Activated CD4-positive, alpha-beta T cell treated with anti-CD3 and anti-CD28 coated beads, Interleukin-2, amount 50 U/mL, for 4 hours (primary cell): ENCODE measurements at places on chromosomes 7 and 10.

DNA sequence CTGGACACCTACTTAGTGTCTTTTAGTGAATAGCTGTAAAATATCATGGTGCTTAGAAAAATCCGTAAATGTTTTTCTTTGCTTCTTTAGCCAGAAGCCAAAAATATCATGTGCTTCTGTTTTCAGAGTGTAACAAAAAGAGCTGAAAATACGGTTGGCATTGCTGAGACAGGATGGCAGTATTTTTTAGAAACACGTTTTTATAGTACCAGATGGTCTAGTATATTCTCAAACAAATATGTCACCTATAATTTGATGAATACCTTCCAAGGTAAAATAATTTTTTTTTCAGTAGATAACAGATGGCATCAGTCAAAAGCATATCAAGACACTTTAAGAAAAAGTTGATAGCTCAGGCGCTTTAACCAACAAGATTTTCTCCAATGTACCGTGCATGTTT, 326.6 kb downstream of the PHF14 start:
- no peak for DNase-seq

GRCh38 chr10:117924820-117925219, 121.9 kb downstream of the RAB11FIP2 start:
- DNase-seq = no peak

GRCh38 chr7:38858259-38858884, 50.6 kb downstream of the VPS41 start:
- no peak for DNase-seq

DNA sequence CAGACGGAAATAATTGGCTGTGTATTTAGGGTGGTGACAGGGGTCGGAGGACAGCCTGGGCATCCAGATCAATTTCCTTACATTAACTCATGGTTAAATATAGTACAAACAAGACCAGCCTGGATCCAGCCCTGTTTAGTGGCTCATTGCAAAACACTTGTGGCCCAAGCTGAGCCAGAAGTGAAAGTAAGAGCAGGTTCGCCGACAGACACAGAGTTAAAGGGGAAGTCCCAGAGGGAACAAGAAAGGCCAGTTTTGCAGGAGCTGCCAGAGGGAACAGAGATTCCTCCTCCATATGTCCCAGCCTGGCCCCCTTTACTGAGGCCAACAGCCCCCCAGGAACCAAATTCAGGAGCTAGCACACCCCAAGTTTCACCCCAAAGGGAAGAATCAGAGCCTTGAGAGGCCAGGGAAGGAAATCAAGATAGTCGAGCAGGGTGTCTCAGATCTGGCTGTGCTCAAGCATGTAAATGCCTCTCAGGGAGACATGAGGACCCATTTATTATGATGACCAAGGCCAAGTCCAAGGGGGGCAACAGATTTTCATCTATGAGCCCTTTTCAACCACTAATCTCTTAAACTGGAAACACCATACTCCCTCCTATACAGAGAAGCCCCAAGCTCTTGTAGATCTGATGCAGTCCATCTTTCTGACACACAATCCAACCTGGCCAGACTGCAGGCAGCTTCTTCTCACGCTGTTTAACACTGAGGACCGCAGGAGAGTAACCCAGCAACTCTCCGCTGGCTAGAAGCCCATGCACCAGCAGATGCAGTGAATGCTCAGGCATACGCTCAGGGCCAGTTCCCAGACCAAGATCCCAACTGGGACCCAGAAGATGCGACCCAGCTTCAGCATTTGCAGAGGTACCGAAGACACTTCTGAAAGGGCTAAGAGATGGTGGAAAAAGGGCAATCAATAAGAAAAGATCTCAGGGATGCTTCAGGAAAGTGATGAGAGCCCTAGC, 15.9 kb upstream of the ADCK2 start:
- DNase-seq = peak; percentile 21

DNA sequence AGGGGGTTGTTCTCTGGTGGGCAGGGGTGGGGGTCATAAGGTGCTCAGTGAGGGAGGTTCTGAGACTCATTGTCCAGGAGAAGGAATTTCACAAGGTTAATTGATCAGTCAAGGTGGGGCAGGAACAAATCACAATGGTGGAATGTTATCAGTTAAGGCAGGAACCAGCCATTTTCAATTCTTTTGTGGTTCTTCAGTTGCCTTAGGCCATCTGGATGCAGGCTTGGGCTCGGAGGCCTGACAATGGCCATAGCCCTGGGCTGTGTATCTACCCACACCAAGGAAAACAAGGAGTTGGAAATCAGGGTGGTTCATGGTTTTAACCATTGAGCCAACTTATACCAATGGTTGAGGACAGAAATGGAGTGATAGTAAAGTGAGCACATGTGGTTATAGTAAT, 1221.8 kb downstream of the TYW1 start:
- DNase-seq = no peak

GRCh38 chr7:44286618-44287487, 38.5 kb downstream of the CAMK2B start:
- DNase-seq = no peak

DNA sequence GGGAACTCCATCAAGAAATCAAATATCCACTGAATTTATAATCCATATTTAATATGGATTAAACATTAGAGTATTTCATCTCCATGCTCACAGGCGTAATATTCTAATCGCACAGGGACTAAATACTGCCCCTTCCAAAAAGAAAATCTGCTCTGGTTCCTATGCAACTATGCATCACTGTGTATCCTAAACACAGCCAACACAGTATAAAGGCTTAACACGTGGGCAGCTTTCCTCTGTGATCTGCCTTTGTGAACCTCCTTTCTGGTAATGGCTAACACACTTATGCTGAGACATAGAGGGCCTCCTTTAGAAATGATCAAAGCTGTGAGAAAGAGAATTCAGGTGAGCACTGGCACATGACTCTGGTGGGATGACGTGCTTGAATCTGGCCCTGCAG, 110.2 kb downstream of the RAB11FIP2 start:
- no peak for DNase-seq

GRCh38 chr7:50807026-50807730, 24.5 kb upstream of the GRB10 start:
- no peak for DNase-seq

DNA sequence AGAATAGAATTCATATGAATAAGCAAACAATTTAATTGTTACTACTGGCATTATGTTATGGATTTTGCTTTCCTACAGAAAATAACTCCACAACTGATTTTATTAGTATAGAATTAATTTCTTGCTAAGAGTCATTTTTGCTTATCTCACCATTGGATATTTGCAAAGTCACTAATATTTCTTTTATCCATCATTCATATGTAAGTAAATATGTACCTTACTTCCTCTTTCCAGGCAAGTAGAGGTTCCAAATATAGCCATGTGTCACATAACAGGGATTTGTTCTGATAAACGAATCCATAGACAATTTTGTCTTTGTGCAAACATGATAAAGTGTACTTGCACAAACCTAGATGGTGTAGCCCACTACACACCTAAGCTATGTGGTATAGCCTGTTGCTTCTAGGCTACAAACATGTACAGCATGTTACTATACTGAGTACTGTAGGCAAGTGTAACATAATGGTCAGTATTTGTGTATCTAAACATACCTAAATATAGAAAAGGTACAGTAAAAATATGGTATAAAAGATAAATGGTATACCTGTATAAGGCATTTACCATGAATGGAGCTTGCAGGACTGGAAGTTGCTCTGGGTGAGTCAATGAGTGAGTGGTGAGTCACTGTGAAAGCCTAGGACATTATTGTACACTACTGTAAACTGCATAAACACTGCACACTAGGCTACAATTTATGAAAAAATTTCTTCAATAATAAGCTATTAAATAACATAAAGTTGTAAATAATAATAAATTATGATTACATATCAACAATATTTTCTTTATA, 18.3 kb downstream of the KLLN start:
- no peak for DNase-seq

- no peak for DNase-seq
Measured at GRCh38 chr10:29535012-29535777, 99.6 kb downstream of the SVIL start.

DNA sequence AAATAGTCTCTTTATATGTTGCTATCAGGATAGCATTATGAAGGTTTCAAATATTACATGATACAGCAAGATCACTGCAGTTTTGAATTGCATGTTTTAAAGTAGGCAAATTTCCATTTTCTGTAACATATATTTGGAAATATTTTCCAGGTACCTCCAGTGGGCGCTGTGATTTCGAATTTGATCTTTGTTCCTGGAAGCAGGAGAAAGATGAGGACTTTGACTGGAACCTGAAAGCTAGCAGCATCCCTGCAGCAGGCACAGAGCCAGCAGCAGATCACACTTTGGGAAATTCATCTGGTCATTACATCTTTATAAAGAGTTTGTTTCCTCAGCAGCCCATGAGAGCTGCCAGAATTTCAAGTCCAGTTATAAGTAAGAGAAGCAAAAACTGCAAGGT, 299.0 kb downstream of the MALRD1 start:
- DNase-seq = no peak

DNA sequence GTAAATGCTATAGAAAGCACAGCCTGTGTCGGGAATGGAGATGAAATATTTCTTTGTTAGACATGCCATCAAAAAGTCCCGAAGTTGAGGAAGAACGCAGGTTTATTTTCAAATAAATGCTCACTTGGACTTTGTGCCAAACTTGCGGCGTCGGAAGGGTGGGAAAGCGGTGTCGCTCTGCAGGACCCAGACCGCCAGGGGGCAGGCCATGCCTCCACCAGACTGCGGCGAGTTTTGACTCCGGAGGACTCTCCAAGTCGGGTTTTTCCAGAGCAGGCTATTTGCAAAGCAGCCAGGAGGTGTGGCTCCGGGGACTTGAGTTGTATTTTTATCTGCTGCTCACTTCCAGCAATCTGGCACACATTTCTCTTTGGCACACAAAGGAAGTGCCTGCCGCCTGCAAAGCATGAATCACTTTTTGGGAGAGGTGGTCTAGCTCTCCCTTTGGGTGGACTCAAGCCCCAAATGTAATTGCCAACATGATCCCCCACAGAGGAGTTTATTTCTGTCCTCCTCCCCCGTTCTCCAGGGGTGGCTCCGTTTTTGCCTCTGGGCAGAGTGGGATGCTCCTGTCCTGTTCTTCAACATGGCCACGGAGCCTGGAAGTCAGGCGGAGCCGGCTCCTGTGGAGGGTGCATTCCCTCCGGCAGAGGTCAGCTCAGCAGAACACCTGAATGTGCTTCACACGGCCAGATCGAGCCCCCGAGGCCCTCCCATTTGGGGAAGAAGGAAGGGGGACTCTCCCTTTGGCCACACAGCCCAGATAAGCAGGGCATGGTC, 82.3 kb upstream of the GPR26 start:
- no peak for DNase-seq

DNA sequence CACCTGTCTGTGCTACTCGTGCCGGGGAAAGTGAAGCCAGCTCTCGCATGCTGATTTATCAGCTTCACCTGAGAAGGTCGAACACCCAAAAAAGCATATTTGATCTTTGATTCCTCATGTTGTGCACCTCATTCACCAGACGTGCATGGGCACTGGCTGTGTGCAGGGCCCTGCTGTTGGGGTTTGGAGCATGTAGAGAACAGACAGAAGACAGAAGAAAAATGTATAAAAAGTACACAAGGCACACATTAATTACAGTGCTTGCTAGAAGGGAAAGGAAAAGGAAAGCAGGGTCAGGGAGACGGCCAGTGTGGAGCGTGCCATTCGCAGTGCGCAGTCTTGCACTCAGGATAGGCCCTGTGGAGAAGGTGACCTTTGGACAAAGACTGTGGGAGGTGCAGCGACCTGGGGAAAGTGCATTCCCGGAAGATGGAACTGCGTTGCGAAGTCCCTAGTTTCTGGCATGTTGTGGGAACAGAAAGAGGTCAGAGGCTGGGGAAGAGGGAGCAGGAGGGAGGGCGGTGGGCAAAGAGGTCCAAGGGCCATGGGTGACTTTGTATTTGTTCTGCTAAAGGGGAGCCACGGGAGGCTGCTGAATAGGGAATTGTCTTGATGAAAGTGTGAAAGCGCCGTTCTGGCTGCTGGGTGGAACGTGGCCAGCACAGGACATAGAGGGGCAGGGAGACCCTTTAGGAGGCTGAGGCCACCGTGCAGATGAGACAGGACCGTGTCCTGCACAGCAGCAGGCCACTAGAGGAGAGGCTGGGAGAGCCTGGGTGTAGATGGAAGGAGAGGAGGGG, 232.8 kb downstream of the GLRX3 start:
- DNase-seq = no peak

DNA sequence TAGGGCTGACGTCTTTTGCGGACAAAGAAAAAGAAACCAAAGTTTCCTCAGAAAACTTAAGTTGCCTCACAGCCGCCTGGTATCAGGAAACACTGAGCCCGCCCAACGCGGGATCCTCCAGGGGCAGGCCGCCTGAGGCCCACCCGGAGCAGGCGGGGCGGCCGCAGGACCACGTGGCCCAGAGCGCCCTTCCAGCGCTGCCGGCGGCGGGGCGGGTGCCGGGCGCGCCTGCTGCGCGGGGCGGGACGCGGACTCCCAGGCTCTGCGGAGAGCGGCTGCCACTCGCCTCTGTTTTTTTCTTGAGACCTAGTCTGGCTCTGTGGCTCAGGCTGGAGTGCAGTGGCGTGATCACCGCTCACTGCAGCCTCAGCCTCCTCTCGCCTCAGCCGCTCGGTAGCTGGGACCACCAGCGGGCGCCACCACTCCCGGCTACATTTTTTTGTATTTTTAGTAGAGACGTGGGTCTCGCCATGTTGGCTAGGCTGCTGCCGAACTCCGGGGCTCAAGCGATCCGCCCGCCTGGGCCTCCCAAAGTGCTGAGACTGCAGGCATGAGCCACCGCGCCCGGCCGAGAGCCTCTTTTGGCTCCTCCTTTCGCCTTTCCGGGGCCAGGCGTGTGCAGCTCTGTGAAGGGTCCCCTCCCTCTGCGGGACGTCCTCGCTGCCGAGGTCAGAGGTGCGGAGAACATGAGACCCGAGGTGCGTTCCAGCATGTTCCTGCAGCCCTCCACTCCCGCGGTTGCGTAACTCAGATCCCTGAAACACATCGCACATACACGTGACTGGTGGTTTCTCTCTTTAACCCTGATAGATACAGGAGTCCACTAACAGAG, 11.6 kb upstream of the HNRNPF start:
- DNase-seq = peak; percentile 75

DNA sequence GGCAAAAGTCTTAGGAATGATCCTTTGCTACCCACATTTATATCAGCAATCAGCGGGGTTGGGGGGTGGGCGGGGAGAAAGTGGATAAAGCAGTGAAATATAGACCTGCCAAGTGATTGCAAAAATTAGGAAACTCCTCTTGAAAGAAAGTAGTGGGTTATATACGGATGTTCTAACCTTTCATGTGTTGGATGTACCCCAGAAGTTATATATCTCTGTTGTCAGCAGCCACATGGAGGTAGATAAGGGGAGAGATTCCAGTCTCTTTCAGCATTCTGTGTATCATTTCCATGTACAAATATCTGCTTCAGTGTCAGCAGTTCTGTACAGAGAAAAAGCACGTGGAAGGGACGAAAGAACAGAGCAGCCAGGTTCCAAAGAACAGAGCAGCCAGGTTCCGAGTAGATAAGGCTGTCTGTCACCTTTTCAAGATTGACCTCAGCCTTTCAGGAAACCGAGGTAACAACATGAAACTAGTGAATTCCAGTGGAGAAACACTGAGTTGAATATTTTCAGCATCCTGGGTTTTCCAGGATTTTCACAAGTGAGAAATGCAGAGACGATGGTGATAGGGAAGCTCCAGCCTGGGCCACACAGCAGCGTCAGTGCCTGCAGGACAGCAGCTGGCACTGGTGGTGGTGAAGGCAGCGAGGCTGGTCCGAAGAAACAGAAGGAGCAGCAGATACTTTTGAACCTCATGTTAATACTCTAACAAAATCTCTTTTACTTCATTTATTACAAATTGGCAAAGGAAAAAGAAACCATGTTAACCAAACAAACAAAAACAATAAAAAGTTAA, 212.3 kb downstream of the C7orf25 start:
- DNase-seq = no peak

- peak; percentile 68 for DNase-seq
Measured at GRCh38 chr7:99312316-99313203, 13.1 kb upstream of the ARPC1A start.
